ENCODE measurements at places on chromosomes 1 and 21.

DNA sequence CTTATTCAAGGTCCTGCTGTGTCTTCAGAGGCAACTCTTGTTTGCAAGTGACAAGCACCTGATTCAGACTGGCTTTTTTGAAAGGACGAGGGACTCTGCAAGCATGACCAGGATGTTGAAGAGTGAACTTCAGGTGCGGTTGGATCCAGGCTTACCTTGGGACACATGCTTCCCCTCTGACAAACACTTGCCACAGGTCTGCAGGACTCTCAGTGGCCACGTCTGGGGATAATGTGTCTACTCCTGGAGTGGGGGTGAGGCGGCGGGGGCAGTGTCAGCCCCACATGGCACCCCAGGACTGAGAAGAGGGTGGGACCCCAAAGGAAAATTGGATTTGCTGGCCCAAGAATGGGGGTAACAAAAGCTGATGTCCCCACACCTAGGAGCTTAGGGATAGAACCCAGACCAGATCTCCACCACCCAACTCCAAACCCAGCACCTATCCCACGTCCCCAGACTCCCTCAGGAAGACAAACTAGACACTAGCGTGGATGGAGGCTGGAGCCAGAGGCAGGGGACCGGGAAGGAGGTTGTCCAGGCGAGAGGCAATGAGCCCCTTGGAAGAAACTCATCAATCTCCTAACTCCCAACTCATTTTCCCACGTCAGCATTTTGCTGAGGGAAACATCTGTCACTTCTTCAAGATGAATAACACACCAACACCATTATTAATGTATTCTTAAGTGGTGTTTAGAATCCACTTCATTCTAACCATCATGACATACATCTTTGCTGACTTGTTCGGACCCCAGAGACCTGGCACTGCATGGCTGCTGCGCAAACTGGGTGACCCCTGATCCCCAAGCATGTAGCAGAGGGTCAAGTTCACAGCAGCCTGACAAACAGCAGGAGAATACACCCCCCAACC lies 32.0 kb upstream of the LAPTM5 start:
- DNase-seq, result no peak

DNA sequence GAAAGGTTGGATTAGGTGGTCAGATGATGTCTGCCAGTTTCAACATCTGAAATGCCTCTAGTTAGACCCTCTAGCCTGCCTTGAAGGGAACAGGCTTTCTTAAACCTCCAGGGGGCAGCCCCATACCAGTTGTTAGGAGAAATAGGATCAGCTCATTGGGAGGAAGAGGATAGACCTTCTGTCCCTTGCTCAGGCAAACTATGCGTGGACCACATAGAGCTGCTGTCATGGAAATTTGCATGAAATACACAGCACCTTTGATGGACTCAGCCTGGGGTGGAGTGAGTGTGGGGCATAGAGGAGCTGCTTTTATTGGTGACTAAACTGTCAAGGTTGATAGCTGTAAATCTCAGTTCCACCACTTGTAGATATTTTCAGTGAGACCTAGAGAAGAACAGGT lies 38.4 kb upstream of the SPAG17 start:
- no peak for DNase-seq

GRCh38 chr1:17199267-17200044 lies 5.5 kb upstream of the PADI1 start:
- no peak for DNase-seq

DNA sequence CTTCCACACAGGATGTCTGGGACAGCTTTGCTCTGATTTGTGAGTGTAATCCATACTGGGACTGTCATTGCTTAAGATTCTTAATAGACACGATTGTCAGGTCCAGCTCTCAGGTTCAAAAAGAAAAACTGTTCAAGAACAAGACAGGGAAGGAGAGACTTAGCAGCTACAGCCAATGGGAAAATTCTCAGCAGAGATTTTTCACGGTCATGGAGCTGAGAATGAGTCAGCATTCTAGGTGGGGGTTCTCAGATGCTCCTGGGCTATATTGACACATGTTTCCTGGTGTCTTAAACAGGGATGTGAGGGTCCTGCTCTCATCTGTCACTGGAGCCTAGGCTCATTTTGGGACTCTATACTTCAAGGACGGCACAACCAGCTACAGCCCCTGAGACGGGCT lies 318.3 kb downstream of the RRAGC start:
- DNase-seq, result no peak

DNA sequence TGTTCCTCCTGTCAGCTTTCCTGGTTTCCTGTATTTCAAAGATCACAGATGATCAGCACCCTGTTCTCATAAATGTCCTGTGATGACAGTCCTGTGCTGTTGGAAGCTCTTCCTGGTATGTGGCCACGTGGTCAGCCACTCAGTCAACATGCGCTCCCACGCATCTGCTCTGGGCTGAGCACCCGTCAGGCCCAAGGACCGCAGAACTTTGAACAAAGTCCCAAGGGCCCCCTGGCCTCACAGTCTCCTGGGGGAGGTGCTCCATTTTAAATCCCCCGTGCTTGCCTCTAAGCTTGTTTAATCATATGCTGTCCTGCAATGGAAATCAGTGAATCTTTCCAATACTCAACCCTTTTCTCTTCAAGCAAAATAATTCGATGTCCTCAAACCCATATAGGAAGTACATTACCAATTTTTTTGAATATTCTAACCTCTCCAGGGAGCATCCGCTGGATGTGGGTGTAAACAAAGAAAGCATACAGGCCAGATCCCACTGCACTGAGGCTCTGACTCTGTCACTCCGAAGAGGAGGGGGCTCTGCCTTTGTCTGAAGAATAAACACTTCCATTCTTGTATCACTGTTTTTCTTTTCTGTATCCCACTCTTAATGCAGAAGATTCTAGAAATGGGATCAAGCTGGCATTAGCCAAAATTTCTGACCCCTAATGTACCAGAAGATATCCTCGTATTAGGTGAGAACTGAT lies 250.3 kb downstream of the SDCCAG8 start:
- no peak for DNase-seq

GRCh38 chr1:51952638-51953037 lies 37.9 kb downstream of the RAB3B start:
- no peak for DNase-seq

GRCh38 chr1:47646676-47647075 lies 208.8 kb downstream of the FOXD2 start:
- no peak for DNase-seq

DNA sequence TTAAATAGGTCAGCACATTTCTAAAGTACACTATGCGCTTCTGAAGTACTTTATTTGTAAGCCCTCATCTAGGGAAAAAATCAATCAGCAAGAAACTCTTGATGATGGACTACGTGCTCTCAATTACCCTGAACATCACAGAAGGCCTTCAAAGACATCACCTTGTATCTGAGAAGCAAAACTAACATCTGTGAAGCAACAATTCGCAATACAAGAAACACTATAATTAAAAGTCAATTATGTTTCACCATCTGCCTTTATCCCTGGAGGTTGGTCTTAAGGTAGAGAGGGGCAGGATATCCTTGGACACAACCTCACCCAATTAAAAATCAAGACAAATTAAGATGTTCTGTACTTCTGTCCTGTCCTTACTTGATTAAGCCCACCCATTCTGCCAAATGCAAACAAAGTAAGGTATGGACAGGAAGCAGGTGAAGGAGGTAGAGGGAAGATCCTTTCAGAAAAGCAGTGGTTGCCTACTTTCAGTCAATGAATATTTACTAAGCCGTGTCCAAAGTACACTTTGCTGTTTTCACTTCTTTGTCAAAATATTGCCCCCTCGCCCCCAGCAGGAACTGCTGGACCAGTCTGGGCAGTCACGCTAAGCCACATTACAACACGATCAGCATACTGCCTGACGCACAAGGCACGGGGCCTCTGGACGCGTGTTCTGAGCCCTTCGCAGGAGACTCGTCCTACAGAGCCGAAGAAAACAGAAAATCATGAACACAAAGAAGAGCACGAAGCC lies 887 bp downstream of the SLC19A2 start:
- no peak for DNase-seq

DNA sequence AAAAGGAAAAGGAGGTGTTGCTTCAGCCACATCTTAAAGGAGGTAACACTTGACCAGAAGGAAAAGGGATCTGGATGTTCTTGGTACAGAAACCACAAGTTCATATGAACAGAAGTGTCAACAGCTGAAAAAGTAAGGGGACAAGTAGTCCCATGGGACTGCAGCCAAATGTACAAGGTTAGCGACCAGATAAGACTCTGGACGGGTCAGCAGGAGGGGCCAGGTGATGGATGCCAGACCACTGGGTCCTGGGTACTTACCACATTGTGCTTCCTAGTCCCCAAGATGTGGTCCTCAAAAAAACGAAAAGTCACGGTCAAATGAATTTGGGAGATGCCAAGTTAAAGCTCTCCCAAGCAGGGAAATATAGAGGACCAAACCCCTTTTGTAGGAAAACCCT lies 16.6 kb upstream of the BMP8A start:
- DNase-seq, result no peak

DNA sequence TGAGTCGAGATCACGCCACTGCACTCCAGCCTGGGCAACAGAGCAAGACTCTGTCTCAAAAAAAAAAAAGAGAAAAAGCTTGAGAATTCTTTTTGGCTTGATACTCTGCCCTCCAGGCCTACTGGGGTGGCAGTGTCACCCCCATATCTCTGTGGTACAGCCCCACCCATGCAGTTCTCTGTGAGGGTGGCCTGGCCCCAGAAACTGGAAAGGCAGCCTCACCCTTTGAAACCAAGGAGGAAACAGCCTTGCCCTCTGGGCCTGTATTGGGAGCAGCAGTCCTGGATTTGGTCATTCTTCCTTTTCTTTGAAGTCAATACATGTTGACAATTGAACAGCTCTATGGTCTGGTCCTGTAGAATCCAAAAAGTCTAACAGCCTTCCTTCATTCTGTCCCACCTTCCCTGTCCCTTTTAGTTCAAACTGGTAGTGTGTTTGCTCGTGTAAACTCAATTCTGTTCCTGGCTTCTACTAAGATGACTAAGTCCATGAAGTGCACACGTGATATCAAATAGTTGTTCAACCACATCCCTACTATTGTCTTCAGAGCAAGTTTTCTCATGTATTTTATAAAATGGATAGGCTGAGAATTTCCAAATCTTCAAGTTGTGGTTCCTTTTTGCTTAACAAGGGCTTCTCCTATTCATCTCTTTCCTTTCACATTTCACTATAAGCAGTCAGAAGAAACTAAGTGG lies 13.2 kb downstream of the ST7L start:
- DNase-seq, result no peak

DNA sequence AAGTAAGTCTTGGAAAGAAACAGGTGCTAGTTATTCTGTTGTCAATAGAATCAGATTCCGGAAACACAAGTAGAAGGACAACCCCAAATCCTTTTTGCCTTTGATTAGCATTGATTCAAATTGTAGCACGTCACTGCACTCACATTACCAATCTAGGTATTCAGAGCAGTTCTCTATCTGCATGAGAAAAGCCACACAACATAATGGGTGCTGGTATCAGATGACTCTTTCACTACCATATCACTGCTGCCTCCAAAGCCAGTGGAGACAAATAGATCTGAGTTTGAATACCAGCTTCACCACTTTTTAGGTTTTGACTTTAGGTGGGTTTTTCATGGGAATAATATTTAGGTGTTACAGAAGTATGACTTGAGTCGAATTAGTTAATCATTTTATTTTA lies 38.9 kb downstream of the RTCA start:
- DNase-seq, result no peak

DNA sequence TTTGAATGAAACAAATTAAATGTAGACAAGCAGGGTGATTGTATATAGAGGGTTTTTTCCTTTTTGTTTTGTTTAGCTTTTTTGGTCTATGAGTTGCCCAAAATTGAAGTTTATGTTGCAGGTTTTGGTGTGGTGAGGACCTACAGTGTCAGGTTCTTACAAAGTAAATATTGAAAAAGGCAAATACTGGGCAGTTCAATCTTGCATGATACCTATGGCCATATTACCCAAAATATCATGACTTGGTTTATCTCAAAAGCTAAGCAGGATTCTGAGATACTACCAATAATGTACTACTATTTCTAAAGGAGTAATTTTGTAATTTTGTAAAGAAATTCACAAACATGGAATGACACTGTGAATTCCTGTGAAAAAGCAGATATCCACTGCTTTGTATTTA lies 1.8 kb downstream of the DNAJB4 start:
- no peak for DNase-seq

- no peak for DNase-seq
Observed at GRCh38 chr1:243946253-243946652, 96.2 kb upstream of the AKT3 start.

GRCh38 chr1:30732277-30732996 lies 9.1 kb upstream of the MATN1 start:
- no peak for DNase-seq

DNA sequence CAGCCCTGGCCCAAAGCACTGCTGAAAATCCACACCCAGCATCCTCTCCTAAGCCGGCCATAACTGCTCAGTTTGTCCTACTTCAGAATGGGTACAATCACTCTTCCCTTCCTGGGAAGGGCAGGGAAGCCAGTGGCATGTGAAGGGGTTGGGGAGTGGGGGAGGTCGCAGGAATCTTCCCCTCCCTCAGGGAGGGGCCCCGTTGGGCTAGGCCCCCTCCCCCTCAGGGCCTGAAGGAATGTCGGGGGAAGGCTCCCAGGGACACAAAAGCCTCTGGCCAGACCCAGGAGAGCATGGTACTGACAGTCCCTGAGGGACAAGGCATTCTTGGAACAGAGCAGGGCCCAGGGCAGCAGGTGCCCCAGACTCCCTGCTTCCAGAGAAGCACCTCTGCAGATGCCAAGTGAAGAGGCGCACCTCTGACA lies 1.2 kb downstream of the ELOVL1 start:
- no peak for DNase-seq

- DNase-seq, result no peak
Observed at GRCh38 chr1:150162862-150163706, 13.4 kb downstream of the PLEKHO1 start.

DNA sequence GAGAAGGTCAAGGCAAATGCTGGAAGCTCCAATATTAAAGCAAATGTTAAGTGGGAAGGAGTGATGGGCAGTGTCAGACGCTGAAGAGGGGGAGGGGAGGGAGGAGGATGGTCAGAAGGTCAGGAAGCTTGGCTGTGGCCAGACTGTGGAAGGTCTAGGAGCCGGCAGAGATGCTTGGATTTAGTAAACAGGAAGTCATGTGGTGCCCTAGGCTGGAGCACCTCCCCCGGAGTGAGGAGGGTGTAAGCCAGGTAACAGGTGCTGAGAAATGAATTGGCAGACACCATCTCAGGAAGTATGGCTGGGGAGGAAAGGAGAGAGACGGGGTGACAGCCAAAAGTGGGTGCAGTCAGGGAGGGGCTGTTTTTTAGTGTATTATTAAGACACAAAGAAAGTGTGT lies 17.7 kb downstream of the CSMD2 start:
- DNase-seq, result no peak

DNA sequence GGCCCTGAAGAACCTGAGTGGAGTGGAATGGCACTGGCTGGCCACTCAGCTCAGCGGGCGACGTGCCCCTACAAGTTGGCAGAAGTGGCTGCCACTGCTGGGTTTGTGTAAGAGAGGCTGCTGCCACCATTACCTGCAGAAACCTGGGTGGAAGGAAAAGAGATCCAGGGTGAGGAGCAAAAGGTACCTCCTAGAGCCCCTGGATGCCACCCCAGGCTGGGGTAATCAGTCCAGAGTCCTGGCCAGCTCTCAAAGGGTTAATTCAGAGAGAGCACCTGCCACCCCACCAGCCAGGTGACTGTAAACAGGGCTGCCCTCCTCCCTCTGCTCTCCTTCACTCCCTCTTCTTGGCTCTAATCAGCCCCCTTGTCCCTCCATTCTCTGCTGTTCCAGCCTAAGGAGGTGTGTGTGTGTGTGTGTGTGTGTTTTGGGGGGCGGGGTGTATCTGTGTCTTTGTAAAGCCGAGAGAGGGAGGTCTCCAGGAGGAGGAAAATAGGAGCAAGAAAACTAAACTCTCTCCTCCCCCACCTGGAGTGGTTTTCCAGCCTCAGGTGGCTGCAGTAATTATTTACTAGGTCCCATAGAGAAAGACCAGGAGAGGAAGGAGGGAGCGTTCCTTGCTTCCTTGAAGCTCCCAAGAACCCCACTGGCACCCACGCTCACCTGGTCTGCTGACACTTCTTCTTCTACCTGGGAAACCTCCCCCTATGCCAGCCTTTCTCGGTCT lies 12.6 kb downstream of the TRIM46 start:
- no peak for DNase-seq
